RPMI8226 (cell line): ENCODE measurements at places on chromosomes 7 and 10.

- DNase-seq: peak; percentile 99
Observed at GRCh38 chr7:150903606-150904005, 51.3 kb downstream of the AOC1 start.

DNA sequence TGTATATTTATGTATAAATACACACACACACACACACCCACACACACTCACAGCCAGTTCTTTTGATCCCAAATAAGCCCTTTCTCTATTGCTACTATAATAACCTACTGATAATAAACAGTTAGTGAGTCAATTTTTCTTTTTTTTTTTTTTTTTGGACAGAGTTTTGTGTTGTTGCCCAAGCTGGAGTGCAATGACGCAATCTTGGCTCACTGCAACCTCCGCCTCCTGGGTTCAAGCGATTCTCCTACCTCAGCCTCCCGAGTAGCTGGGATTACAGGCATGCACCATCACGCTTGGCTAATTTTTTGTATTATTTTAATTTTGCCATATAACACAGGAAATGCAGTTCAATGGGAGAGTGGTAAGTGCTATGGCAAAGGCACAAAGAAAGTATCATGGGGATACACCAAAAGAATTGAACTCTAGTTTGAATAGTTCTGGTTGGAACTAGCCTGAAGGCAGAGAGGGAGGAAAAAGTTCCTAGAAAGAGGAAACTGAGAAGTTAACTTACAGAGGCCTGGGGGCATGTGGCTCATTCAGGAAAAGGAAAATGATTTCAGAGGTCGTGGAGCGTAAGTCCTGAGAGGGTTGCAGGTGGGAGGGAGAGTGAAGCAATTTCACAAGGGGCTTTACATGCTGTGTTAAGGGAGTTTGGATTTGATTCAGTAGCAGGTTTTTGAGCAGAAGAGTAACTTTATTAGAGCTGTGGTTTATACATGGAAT, 44.4 kb upstream of the JCAD start:
- no peak for DNase-seq

- DNase-seq: no peak
Observed at GRCh38 chr7:96322373-96322695, 436 bp upstream of the SLC25A13 start.

DNA sequence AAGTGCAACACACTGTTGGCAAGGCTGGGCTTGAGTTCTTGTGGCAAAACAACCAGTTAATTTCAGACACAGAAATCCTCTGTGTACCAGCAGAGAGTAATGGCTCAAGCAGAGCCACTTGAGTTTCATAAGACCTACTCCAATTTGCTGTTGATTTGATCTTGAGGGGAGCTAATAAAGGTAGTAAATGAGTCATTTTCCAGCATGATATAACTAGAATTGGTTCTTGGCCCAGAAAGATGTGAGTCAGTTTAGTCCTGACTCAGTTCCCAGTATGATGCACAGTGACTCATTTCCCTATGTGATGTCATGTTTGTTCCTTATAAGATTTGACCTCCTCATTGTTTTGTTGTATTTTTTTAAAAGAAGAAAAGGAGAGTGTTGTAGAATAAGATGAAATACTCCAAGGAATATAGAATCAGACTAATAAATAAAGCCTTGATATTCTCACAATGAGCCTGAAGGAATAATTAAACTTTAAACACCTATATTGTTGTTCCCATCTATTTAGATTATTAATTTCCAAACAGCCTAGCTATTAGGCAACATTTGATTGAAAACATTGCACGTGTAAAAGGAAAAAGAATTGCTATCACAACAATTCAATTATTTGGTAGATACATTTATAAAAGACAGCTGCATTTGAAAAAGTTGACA, 186.2 kb downstream of the REEP3 start:
- DNase-seq: no peak

DNA sequence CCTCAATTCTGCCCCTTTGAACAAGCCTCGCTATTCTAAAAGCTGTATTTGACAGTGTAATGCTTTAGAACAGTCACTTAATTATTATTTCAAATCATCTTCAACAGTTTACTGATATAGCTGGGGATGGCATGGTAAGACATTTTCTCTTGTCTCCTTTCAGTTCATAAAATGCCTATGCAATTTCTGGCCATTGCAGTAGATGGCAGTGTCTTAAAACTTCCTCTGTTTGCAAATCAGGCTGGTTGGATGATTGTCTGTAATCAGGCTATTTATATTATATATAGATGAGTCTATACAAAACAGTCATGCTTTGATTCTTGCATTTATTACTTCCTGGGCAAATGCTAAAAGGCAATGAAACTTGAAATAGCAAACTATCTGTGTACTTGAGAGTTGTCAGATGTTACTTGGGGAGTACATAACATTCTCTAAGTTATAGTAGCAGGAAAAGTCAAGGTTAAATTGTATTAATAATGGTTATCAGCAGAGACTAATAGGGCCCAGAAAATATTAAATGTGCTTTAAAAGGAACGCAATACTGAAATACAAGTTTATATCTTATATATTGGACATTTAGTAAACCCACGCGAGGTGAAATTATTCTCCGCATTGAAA, 55.5 kb upstream of the LHFPL3 start:
- DNase-seq: peak; percentile 38

- DNase-seq: no peak
Observed at GRCh38 chr10:71067098-71067740, 145.2 kb upstream of the UNC5B start.

DNA sequence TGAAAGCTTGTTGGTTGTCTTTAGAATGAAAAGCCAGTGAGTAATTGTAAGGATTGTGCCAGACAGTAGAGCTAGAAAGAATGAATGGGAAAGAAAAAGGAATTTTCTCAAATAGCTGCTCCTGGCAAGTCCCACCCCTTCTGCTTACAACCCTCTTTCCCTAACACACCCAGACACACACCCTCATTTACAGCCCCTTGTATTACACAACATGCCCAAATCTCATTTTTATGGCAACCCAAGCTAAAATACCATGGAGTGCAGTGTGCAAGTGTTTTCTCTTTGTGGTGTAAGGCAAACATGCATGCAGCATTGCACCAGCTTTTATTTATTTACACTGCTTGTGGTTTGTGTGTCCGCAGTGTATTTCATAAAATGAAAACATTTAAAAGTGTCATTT, 1.5 kb downstream of the PRKAR2B start:
- DNase-seq: no peak

GRCh38 chr7:78125884-78126283, 327.3 kb downstream of the PHTF2 start:
- DNase-seq: no peak

DNA sequence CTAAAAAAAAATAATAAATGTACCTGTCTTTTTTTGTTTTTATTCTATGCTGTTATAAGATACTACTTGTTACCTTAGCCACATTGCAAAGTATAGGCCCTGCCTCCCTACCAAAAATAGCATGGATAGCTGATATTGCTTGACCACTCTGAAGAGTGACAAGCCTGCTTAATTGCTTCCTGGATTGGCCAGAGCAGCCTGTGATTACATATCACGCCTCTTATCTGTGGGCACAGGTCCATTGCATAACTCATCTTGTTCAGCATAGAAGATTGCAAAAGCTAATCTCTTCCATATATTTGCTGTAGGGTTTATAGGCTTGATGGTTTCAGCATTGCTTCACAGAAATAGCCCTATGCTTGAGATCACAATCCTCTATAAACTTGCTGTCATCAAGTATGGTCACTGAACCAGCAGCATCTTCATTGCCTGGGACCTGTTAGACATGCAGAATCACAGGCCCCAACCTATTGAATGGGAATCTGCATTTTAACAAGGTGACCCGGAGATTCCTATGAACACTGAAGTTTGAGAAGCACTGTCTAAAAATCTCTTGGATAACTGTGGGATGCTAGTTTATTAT, 280.8 kb upstream of the CDC14C start:
- no peak for DNase-seq

- DNase-seq: no peak
Observed at GRCh38 chr7:32020551-32021159, 49.6 kb downstream of the PDE1C start.

DNA sequence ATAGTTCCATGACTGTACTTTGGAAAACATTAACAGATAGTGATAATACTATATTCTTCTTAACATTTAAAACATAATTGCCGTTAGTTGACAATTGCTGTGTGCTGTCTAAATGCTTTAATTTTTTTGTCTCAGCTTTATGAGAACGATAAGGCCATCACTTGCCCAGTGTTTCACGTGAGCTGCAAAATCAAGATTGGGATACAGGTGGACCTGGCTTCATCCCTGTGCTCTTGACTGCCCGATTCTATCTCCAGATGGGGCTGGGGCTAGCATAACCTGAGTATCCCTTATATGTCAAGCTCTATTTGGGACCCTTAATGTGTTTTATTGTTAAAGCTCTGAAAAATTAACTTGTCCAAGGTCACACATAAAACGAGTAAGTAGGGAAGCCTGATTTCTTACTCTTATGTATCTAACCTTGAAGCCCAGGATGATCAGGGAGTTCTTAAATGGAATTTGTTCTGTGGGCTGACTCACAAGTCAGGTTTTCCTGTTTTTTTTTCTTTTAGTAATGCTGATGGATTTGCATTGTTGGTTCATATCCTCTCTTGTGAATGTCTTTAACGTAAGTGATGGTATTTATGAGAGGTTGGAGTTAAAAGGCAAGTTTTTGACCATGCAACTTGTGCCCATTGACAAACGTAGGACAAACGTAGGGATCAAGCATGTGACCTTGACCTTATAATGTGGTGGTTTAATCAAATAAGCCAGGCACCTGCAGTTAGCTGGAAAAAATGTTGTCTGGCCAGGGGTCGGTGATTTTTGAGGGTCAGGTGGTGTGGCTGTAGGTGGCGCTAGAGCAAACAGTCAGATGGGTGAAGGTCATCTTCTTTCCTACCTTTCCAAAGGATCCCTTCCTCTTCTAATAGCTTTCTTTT, 3.6 kb downstream of the PRKAR2B start:
- no peak for DNase-seq

GRCh38 chr10:132476146-132477065, 61.2 kb upstream of the INPP5A start:
- DNase-seq: peak; percentile 34

DNA sequence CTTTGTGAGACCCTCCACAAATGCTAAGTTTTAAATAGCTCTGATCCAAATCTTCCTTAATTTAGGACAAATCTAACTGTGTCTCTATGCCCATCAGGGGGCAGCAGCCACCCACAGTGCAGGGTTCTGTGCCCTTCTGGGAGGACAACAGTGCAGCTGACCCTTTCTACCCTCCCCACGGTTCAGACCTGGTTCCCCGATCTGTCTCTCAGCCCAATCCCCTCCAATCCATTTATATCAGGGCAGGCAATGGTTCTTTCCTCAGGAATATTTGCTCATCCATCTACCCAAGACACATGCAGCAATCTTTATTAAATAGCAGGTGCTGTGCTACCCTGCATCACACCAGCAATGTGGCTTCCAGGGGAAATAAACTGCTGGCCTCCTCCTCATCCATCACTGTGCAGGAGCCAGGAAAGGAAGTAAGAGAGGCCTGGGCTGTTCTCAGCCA, 4.0 kb upstream of the RBM28 start:
- peak; percentile 74 for DNase-seq

- DNase-seq: no peak
Observed at GRCh38 chr7:55538538-55538937, 33.8 kb downstream of the VOPP1 start.

DNA sequence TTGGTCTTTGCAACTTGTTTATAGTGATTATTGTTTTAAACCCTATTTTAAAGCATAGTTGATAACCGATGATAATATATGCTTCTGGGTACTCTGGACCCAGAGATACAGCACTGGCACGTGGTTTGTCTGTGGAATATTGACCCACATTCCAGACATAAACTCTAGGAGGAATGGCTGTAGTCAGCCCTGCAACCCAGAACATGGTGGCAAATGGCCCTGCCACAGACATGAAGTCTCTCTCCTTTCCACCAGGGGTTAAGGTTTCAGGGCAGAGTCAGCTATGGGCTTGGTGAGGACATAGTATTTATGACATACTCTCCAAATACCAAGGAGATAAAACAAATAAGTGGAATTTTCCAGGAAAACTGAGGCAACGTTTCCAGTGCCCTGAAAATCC, 83.6 kb downstream of the NAMPT start:
- no peak for DNase-seq

- DNase-seq: no peak
Observed at GRCh38 chr10:72597897-72598296, 28.0 kb downstream of the MICU1 start.

- no peak for DNase-seq
Observed at GRCh38 chr10:84108797-84109196, 30.5 kb upstream of the GHITM start.

- peak; percentile 80 for DNase-seq
Observed at GRCh38 chr7:7181519-7182155, 707 bp upstream of the C1GALT1 start.

- no peak for DNase-seq
Observed at GRCh38 chr10:2476812-2477553, 590.4 kb upstream of the PFKP start.

GRCh38 chr7:152664636-152665035, 11.3 kb downstream of the XRCC2 start:
- no peak for DNase-seq

- no peak for DNase-seq
Observed at GRCh38 chr10:4652111-4653010, 173.6 kb upstream of the AKR1E2 start.

DNA sequence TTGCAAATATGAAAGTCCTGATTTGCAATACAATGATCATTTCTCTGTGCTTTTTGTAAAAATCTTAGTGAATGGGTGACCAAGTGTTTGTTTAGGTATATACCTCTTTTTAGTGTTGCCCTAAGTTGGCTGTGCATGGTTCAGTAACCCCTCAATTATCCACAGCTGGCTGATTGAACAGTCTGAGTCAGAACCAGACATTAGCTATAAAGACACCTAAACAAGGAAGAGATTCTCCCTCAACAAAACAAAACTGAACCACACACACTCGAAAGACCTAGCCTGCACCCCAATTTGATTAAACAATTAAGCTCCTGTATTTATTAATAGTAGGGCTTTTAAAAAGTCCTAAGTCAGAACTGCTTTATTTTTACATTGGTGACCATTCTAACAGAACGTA, 2.8 kb downstream of the RSBN1L start:
- no peak for DNase-seq

DNA sequence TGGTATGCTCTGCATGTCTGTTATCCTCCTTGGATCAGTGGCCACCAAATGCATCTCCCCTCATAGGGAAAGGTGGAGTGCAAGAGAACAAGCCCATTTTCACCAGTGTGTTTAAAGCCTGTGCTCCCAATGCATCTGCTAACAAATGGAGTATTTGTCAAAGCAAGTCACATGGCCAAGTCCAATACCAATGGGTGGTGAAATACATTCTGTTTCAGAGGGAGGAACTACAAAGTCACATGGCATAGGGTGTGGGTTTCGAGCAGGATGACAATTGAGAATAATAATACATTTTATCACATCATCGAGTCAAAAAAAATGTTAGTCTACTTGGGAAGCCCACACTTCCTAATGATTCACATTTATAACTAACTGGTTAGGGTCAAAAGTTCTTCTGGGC, 62.7 kb downstream of the SUGCT start:
- DNase-seq: no peak

GRCh38 chr7:47483604-47484273, 98.2 kb downstream of the TNS3 start:
- no peak for DNase-seq
